Prostate gland (tissue), 2 donors: ENCODE measurements at places on chromosomes 5 and 9. TPM values are rescaled to one million over a fixed set of nuclear protein-coding genes. Genes with fewer than 3 reads are reported as not detected.

GRCh38 chr5:141513627-141514329, 24.9 kb downstream of the PCDHGC5 start:
- peak; percentile 70 for DNase-seq

Gene IGFBPL1
- 0.32 TPM for total RNA-seq

DNA sequence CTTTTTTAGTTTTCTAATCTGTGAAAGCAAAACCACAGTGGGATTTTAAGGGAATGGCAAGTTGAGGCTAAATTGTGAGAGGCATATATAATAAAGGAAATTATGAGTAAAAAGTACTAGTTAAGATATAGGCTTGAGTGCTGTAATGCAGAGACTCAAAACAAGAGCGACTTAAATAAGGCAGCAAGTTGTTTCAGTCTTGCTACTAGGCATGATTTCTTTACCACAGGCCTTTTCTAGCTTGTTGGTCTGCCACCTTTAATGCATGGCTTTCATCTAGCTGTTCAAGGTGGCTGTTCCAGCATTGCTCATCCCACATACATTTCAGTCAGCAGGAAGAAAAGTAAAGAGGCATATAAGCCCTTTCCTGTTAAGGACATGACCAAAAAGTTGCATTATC, 427.9 kb upstream of the ADAMTSL1 start:
- DNase-seq = no peak

GRCh38 chr5:166382031-166382430, 1909.4 kb upstream of the WWC1 start:
- no peak for DNase-seq

DNA sequence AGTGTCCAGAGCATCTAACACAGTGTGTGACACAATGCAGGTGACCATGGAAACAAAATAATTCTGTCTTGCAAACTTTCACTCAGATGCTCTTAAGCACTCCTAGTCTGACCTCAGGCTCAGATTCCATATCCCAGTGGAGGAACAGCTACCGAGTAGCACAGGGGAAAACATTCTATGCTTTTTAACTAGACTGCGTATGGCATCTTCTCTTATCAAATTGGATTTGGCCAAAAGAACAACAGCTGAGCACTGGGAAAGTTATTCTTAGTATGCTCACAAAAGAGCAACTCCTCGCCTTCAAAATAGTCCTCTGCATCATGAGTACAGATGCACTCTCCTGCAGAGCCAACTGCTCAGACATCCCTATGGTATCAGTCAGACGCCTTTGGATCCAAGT, 528.2 kb upstream of the DAP start:
- DNase-seq = no peak

- no peak for DNase-seq
Observed at GRCh38 chr5:72194846-72195245, 87.6 kb downstream of the MAP1B start.

DNA sequence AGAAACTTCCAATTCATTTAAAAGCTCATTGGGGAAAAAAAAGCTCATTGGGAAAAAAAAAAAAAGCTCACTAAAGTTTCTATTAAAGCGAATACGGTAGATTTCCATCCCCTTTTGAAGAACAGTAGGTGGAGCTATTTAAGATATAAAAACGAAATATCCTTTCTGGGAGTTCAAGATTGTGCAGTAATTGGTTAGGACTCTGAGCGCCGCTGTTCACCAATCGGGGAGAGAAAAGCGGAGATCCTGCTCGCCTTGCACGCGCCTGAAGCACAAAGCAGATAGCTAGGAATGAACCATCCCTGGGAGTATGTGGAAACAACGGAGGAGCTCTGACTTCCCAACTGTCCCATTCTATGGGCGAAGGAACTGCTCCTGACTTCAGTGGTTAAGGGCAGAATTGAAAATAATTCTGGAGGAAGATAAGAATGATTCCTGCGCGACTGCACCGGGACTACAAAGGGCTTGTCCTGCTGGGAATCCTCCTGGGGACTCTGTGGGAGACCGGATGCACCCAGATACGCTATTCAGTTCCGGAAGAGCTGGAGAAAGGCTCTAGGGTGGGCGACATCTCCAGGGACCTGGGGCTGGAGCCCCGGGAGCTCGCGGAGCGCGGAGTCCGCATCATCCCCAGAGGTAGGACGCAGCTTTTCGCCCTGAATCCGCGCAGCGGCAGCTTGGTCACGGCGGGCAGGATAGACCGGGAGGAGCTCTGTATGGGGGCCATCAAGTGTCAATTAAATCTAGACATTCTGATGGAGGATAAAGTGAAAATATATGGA, at the start of gene PCDHGA12:
Gene PCDHGA12, plus strand, starts transcription at position 176 of the 782 bp plus-strand sequence. Its CDS starts 253 bp downstream, at position 429.
- DNase-seq = no peak

GRCh38 chr9:110027671-110028081, 180.3 kb downstream of the C9orf152 start:
- no peak for DNase-seq

DNA sequence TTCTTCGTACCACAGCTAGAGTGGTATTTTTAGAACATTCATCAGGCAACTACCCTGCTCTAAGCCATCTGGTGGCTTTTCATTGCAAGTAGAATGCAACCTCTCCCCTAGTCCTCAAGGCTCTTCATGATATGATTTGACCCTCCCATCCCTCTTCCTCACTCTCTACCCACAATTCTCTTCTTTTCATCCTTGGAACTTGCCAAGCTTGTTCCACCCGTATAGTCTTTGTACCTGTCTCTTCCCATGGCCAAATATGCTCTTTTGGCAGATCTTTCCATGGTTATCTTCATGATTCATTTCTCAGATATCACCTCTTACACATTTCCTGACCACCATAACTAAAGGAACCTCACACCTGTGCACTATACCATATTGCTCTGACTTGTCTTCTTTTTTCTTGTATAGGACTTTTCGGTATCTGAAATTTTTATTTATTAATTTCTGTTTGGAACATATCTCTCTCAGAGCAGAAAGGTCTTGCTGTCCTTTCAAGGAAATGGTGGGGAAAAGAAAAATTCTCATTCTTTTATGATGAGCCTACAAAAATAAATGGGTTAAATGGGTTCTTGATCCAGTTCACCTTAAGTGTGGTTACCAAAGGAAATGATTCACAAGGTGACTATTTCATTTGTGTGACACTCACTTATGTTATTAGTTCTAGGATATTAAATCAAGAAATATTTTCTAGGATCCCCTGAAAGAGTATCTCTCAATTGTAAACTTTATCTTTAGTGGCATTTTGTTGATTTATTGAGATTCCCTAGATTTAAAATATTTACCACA, 3.7 kb upstream of the CD274 start:
- DNase-seq = no peak

- DNase-seq = no peak
Observed at GRCh38 chr5:20102293-20102692, 114.3 kb upstream of the CDH18 start.

Gene DOCK2
- 6.2 TPM for total RNA-seq

- DNase-seq = no peak
Observed at GRCh38 chr5:58503390-58504046, 12.3 kb downstream of the GAPT start.

Gene NRG2
- 6.6 TPM for total RNA-seq

- DNase-seq = no peak
Observed at GRCh38 chr9:84759300-84759750, 89.8 kb downstream of the NTRK2 start.

DNA sequence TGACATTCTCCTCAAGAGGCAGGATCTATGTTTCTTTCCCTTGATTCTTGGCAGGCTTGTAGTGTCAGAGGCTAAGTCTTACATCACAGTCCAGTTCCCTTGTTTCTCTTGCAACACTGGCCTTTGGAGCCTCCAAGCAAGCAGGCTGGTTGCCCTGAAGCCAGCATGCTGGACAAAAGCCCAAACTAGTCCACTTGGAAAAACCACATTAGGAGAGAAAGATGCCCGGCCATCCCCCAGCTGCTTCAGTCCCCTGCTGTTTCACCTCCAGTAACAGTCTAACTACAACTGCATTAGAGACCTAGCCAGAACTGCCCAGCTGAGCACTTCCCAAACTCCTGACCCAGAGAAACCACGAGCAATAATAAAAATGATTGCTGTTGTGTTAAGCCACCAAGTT, 87.6 kb downstream of the ADAMTS6 start:
- DNase-seq = no peak

DNA sequence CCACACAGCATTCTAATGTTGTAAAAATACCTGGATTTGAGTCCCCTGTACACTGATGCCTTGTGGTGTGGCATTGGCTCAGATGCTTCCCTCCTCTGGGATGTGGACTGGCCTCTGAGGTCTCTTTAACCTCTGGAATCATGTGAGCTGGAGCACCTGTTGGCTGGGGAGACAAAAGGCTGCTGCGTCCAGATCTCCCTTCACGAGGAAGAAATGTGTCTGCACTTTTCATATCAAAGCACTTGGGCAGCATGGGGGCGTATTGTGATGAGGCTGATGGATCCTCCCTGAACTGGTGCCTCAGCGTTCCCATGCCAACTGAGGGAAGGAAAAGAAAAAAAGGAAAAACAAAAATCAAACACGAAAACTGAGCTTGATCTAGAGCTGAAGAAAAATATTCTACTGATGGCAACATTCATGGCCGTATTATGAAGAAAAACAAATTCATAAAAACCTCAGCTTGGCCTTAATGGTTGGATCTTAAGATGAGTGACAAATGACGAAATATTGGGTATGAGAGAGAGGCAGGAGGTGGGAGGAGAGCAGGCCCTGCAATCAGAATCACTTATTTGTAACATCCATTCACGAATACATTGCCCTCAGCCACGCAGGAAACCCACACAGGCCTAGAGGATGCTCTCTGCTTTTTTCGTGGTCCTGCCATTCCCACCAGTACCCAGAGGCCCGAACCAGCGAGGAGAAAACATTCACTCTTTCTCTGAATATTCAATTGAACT, 26.2 kb downstream of the GRIA1 start:
- DNase-seq = no peak

GRCh38 chr5:150075233-150075632, 11.1 kb downstream of the CSF1R start:
- DNase-seq = no peak

Gene NDOR1
- total RNA-seq = 18.5 TPM

Gene PCSK1
- 0.14 TPM for total RNA-seq

Gene IFNE
- not detected for total RNA-seq

DNA sequence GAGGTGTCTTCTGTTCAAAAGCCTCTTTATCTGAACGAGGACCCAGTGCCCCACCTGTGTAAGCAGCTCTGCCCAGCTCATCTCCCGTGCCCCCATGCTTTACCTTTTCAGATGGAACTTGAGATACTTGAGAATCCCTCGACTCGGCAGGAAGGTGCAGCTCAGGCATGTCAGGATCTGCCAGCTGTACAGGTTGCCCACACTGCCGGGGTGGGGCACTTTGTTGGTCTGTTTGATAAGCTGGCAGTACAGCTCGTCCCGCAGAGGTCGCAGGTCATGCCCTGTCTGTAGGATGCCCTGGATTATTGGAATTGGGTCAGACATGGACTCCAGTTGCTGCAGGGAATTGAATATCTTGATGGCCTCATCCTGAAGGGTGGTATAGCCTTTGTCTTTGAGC, 58.0 kb upstream of the RETREG1 start:
- DNase-seq = peak; percentile 36

DNA sequence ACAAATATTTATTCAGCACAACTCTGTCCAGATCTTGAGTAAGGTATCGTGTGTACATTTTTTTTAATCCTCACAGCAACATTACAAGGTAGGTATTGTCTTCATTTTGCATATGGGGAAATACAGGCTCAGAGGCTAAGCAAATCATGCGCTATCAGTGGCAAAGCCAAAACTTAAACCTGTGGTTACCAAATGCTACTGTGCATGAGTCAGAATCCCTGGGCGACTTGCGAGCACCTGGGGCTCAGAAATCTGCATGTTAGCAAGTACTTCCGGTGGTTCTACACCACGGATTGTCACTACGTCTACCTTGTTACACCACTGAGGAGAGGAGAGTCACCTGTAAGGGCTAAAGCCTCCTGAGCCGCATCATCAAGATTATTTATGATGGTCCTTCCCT, 21.3 kb downstream of the C5orf58 start:
- peak; percentile 30 for DNase-seq

GRCh38 chr5:9623661-9624060, 6.5 kb downstream of the TAS2R1 start:
- DNase-seq = no peak

GRCh38 chr5:172303572-172304335, 20.2 kb upstream of the UBTD2 start:
- DNase-seq = no peak

DNA sequence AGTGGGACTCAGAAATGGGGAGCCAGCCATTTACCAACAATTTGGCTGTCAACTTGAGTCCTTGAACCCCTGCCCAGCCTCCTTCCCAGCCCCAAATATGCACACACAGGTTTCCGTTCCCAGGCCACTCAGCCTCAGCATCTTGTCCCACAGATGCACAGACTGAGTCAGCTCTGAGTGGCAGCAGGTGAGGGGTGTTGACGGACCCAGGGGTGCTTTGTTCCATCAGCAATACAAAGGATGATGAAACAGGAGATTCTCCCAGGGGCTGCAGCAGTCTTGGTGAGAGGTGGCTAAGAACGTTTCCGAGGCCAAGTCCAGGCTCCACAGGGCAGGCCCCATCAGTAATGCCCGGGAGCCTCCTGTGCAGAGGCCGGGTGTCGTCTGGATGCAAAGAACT, 4.9 kb upstream of the OLFM1 start:
- DNase-seq = no peak

Gene IFNA21
- total RNA-seq = not detected

DNA sequence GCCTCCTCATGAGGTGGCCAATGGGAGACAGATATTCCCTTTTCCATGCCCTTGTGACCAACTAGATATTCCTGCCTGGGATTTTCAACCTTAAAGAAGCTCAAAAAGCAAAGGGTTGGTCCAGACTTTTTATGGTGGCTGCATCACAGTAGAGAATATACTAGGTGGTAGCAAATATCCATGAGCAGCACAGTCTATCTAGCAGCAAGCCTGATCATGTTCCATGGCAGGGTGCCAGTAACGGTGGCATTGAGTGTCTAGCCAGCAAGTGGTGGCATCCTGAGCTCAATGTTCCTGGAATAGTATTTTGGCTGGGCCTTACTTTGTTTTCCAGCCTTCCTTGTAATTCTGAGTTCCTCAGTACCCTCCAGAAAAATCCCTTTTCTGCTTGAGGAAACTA, 25.8 kb downstream of the CDC25C start:
- peak; percentile 84 for DNase-seq

GRCh38 chr5:8386719-8387288, 517.9 kb downstream of the MTRR start:
- DNase-seq = no peak

Gene PCDHA8
- 0.17 TPM for total RNA-seq

DNA sequence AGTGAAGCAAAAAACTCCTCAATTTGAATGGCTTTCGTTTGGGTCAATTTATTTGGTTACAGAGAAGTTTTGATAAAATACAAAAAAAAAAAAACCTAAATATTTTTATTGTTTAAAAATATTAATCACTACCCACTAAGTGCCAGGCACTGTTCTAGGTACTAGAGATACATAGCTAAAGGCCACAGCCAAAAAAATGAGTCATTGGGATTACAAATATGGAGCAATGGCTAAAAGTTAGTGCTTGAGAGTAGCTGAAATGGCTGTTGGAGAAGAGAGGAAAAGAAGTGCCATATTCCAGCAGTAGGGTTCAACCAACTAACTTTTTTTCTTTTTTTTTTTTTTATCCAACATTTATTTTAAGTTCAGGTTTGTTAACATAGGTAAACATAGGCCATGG, 130.1 kb upstream of the PTGER4 start:
- no peak for DNase-seq
